Activated CD8-positive, alpha-beta memory T cell treated with anti-CD3 and anti-CD28 coated beads for 1 hour (primary cell): ENCODE measurements at places on chromosomes 7 and 10.

- no peak for DNase-seq
Observed at GRCh38 chr7:157830331-157830730, 493.5 kb downstream of the DNAJB6 start.

DNA sequence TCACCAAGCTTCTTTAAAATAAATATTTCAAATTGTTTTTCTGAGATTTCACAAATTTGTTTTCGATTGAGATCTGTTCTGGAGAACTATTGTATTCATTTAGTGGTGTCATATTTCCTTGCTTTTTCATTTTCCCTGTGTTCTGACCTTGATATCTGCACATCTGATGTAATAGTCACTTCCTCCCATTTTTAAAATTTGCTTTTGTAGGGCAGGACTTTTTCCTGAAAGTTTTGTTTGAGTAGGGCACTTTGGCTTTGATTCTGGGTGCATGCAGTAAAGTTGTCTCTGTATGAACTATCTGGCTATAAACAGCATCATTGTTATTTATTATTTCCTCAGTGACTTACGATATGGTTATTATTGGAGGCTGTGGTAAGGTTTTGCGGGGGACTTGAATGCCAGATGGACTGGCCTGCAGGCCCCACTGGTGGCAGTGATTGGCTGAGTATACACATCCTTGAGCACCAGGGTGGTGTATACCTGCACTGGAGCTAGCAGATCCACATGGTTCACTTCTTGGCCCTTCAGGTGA is 83.6 kb downstream of the CSTF2T start:
- DNase-seq = no peak

GRCh38 chr10:11093771-11094736 is 76.4 kb downstream of the CELF2 start:
- no peak for DNase-seq

- no peak for DNase-seq
Observed at GRCh38 chr7:80186721-80187120, 52.1 kb downstream of the GNAI1 start.

DNA sequence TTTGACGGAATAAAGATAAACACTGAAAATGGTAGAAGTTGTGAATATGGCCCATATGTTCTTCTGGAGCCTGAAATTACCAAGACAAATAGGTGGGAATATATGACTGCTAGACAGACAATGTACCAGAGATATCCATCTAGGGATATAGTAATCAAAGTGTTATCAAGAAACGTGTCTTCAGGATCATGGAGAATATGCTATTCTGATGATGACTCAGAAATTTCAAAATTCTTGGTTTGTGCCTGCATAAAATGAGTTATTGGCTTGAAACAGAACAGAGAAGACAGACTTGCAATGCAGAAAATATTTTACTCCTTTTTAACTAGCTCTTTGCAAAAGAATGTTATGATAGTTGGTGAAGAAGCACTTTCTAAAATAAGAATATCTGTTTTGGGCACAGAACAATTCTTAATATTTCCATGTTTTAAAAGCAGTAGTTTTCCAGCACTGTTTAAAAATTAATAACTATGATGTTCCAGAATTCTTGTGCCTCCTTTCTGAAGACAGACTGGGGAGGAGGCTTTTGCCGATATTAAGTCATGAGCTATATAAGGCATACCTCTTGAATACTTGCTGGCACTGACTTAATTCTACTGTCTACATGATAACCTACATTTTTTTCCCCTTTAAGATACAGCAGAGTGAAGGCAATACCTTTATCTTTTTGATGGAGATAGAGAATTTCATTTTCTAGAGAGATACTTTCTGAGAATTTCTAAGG is 34.4 kb upstream of the CABCOCO1 start:
- no peak for DNase-seq

DNA sequence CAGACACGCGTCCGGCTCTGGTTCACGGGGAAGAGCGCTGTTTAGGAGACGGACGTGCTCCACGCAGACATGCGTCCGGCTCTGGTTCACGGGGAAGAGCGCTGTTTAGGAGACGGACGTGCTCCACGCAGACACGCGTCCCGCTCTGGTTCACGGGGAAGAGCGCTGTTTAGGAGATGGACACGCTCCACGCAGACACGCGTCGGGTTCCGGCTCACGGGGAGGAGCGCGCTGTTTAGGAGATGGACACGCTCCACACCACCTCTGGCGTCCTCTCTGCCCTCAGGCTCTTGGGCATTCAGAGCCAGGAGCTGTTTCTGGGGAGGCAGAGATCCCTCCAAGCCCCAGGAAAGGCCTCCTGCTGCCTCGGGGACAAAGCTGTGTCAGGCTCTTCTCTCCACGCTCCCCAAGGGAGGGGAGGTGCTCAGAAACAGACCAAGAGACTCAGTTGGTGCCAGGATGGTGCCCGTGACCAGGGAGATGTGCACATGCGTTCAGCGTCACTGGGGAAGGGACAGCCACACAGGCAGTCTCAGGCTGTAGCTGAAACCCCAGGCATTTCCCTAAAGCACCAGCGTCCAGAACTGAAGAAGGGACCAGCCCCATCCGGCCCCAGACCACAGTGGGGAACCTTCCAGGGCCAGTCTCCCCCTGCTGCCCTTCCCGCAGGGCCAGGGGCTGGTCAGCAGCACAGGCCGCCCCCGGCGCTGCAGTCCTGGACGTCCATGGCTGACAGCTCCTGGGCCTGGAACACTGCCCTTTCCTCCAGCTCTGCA is 175.6 kb downstream of the ELFN1 start:
- no peak for DNase-seq

DNA sequence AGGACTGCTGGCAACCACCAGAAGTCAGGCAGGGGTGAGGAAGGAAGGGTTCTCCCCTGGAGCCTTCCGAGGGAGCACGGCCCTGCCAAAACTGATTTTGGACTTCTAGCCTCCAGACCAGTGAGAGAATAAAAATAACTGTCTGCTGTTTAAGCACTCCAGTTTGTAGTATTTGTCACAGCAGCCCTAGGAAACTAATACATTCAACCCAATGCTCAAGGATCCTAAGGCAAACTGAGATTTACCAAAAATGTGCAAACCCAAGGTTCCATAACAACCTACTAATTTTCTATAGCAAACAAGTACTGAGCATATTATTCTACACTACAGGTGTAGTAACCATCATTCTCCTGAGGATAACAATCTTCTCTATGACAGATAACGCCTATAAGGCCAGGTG is 18.6 kb downstream of the ARHGAP12 start:
- no peak for DNase-seq

DNA sequence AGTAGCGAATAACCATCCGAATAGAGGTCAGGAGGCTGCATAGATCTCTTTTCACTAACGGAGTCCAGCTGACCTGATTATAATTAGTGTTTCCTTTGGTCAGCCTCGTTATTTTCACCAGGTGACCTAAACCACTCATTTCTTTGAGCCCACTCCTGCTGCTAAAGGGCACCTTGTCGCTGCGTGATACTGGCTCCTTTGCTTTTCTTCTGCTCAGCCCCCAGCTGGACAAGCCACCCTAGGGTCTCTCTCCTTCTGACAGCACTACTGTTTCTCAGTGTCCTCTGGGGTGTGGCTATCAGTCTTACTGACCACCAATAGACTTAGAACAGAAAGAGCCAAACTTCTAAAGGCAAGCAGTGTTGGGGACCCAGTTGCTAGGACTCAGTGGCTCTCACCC is 2.7 kb upstream of the IGFBP3 start:
- DNase-seq = no peak

DNA sequence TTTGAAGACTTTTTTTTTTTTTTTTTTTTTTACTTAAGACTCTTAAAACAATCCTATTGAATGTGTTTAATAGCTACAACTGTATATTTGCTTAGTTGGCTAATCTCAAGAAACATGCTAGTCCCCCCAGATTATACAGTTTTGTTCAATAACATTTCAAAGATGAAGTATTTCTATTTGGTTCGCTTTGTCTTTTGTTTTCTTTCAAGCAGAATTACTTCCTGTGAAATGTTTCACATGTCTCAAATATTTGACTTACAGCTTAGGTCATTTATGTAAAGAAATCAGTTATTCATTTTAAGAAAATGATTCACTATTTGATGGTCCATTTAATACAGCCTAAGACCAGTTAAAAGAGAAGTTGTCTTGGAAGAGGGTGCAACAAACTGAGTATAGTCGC is 12.8 kb upstream of the LAMB1 start:
- DNase-seq = no peak

- DNase-seq = no peak
Observed at GRCh38 chr7:151637781-151638261, 118.1 kb upstream of the RHEB start.

GRCh38 chr10:114686013-114686412 is 27.9 kb upstream of the ABLIM1 start:
- DNase-seq = no peak

DNA sequence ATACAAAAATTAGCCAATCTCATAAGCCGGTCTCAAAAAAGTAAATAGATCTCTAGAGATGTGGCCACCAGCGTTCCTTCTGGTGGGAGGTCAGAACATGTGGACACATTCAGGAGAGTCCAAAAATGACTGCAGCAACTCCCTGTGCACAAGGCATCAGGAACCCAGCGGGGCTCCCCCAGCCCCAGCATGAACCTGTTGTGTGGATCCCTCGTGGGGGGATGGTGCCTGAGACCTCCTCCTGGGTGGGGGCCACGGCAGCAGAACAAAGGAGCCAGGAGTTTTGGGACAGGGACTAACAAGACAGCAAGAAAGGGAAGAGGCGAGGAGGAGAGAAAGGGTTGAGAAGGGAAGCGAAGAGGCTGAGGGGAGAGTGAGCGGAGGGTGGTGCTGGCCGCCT is 121.8 kb downstream of the WDR37 start:
- no peak for DNase-seq

- DNase-seq = no peak
Observed at GRCh38 chr7:10181996-10182395, 791.7 kb upstream of the PHF14 start.

DNA sequence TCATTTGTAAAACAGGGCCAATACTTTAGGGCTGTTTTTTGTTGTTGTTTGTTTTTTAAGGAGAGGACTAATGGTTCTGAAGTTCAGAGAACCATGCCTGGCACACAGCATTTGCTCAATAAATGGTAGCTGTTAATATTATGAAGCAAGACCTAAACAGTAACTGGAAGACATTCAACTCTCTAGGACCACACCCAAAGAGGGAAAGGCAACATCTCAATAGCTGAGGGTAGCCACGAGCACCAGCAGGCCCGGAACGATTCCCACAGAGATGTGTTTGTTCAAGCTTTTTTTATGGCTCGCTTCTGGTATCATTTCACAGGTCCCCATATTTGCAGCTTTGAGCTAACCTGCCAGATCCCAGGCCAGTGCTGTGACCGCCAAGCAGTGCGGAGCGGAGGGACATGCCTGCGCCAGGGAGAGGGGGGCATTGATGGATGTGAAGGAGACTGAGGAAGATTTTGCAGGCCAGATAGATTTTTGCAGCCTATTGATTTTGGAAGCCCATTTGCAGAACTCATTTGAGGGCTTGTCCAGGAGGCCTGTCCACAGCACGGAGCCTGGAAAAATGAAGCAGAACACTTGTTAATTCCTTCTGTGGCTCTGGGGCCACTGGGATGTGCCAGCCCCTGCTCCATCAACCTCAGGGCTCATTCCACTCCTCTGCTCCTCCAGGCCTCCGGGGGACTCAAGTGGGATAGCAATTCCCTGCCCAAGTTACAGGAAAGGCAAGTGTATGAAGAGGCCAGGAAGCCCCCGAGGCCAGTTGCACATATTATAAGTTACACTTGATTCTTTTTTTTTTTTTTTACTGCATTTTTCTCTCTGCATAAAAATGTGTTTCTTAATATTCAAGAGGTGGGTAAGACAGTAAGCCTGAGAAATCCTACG is 57.3 kb upstream of the FGFR2 start:
- no peak for DNase-seq

- DNase-seq = no peak
Observed at GRCh38 chr7:567305-567883, 47.7 kb upstream of the PDGFA start.

DNA sequence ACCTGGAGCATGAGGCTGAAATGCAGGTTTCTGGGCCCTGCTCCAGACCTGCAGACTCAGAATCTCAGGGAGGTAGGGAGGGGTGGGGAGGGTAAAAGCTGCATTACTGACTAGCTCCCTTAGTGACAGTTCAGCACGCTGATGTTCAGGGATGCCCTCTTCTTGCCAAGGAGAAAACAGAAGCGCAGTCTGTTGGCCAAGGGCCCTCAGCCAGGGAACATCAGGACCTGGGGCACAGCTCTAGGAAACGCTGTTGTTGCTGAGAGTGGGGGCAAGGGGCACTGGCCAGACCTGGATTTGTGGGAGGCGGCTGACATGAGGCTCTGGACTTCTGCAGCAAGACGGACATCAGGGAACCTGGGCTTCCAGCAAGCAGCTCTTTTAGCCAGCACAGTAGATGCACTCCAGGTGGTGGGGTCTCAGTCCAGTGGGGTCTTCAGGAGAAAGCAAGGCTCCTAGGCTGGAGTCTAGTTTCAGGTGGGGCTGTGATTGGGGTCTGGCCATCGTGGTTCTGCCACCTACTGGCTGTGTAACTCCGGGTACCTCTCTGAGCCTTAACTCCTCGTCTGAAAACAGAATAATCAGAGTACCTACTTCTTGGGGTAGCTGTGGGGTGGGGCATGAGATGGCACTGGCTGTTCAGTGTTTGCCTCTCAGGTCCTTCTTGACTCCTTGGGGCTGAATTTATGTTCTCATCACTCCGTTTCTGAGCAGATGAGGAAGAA is 72.9 kb upstream of the PRLHR start:
- DNase-seq = no peak
